ENCODE measurements at places on chromosomes 16 and 17.

- DNase-seq, result no peak
Observed at GRCh38 chr17:21140911-21141310, 14.1 kb downstream of the DHRS7B start.

DNA sequence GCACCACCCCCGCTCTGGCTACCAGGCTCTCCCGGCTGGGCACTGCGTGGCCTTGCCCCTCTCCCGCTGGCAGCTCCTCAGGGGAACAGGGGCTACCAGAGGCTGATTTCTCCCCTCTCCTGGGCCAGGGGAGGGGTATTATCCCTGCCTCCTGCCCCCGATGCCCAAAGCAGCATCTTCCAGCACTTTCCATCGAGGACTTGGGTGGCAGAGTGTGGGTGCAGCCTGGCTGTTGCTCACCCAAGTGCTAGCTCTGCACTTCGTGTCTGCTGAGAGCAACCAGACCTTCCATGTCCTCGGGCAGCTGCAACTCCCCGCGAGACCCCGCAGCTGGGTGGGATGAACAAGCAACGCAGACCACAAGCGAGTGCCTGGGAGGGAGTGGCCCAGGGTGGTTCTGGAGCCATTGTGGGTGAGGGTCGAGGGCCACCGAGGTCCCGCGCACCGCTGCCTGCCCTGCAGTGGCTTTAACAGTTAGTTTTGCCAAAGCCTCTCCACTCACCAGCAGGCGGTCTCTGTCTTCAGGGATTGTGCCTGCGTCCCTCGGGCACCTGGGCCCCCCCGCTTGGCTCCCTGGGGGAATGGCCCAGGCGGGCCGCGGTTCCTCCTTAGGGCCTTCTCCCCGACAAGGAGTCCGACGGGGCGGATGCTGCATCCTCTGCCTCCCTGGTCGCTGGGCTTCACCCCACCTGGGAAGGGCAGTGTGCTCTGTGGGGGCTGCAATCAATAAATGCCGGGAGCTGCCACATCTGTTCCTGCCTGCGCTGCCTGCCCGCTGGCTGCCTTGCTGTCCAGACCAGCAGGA is 8.4 kb downstream of the SLC25A10 start:
- DNase-seq, result no peak

DNA sequence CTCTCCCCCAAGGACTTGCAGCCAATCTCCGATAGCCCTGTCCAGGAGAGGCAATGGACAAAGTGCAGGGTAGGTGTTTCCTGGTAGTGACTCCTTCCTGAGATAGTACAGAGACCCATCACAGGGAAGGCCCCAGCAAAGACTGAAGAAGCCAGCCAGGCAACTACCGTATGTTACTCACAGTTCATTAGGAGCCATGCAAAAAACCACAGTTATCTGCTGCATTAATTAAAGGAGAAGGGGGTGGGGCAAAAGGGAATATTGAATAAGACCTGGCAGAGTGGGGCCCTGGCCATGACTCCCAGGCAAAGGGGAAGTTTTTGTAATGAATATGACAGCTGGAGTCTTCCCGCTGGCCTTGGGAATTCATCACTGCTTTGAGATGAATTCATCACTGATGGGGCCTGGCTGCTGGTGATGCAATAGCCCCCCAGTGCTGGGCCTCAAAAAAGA is 2.5 kb upstream of the SLC13A2 start:
- no peak for DNase-seq

- DNase-seq, result no peak
Observed at GRCh38 chr17:81069135-81069645, 34.2 kb downstream of the BAIAP2 start.

GRCh38 chr16:89505204-89506112 is 2.7 kb upstream of the SPG7 start:
- peak; percentile 97 for DNase-seq

GRCh38 chr17:19384723-19385391 is 2.1 kb downstream of the MFAP4 start:
- DNase-seq, result peak; percentile 90

Data from LHCN-M2 (cell line).